OCI-LY7 (cell line): ENCODE measurements at places on chromosomes 5 and 9.

DNA sequence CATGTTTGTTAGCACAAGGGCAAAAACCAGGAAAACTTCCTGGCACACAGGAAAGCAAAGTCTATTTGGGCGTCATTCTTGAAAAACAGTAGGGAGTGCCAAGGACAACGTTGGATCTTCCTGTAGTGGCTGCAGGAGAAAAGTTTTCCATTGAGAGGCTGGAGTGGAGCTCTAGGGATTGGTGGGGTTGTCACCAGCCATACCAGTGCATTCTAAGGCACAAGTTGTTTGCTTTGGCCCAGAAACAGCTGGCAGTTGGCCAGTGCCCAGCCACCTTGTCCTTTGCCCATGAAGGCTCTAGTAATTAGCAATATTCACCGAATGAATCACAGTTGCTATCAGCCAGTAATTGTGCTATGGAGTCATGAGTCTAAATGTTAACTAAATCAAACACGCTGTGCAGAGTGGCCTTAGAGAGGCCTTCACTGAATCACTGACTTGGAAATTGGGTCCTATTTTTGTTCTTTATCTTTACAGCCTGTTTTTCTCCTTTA, 26.4 kb downstream of the TNFSF15 start:
- DNase-seq, result no peak

- DNase-seq, result no peak
Observed at GRCh38 chr5:140801494-140801841, 611 bp downstream of the PCDHA3 start.

DNA sequence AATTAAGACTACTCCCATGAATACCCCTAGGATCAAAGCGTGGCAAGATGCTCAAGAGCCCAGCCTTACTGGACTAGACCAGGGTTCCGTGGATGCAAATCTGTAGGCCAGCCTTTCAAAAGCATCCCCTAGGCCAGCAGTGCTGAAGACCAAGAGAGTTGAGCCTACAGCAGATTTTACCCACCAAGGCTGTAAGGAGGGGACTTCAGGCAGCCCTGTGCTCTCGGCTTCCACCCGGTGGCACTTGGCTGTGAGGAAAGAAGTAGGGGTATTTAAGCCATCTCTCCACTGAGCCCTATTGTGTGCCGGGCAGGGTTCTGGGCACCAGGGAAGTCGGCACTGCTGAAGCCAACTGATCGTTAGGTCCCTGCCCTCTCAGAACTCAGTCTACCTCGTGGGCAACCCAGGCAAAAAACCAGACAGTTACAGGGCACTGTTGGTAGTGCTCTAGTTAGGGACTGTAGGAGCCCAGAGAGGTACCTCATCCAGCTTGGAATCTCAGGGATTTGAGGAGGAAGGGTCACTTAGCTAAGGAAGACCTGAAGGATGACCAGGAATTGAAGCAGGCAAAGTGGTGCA, 25.5 kb downstream of the TCF7 start:
- DNase-seq, result no peak

DNA sequence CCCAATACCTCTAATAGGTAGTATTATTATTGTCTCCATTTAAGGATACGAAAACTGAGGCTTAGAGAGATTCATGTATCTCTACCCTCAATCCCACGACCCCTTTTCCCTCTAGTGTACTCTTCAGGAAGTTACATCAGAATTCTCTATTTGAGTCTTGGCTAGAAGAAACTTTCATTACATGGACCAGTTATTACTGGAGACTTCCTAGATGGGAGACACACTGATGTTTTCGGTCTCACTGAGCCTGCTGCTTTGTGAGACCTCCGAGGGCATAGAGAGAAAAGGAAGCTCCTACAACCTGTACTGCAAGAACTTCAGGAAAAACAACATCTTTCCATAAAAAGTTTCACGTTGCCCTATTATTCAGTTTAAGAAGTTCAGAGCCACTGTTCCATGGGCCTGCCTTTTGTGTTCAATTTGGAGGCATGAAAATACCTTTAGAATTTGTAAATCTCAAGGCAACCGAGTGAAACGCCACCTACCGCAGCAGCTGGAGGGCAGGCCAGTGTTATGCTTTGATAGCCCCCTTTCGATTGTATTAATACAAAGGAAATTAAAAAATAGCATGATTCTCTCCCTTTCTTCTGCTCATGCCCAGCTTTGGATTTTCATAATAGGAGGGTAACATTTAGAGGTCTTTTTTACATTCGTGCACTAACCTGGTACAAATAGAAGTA, 223.3 kb downstream of the EBF1 start:
- peak; percentile 81 for DNase-seq

- no peak for DNase-seq
Observed at GRCh38 chr9:13386935-13387733, 107.6 kb upstream of the MPDZ start.

DNA sequence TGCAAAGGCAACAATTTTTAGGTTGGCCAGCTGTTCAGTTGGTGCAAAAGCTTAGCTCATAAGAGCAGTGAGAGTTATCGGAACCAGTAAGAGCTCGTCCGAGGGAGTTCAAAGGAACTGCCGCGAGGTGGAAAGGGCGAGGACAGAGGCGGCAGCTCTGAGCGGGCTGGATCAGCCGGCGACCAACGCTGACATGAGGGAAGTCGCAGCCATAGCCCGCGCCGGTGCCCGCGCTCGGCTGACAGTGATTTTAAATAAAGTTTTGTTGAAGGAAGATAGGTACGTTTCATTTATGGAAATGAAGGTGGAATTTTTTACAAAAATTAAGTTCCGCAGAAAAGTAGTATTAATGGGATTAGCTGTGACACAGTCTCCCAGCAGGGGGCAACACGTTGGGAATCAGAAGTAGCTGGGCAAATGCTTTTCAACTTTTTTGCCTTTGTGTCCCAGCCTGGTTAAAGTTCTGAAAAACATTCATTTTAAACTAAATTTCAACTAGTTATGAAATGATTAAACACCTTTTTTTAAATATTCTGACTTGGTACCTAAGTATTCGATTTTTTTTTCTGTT, 43.2 kb downstream of the FBXO4 start:
- no peak for DNase-seq

GRCh38 chr5:5278201-5278814, 138.2 kb downstream of the ADAMTS16 start:
- no peak for DNase-seq

DNA sequence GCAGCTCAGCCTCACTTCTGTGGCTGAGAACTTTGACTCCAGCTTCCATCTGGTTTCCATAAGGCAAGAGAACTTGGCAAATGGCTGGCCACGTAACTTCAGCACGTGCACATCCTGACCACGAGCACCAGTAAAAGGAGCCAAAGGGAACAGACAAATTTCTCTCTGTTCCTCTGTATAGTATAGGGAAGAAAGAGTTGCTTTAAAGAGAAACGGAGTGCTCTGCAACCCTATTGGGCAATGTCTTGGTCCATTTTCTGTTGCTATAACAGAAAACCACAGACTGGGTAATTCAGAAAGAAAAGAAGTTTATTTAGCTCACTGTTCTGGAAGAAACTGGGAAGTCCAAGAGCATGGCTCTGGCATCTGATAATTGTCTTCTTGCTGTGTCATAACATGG, 558.7 kb downstream of the ACTL7B start:
- DNase-seq, result no peak

DNA sequence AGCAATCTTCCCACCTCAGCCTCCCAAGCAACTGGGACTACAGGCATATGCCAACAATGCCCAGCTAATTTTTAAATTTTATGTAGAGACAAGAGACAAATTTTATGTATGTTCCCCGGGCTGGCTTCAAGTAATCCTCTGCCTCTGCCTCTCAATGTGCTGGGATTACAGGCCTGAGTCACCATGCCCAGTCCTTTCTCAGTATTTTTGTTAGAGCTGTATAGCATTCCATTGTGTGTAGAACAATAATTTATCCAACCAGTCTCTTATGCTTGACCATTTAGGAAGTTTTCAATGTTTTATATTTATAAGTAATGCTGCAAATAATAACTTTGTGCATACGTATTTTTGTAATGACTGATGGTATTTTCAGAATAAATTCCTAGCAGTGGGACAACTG, 38.9 kb upstream of the CTXN3 start:
- DNase-seq, result no peak

- DNase-seq, result no peak
Observed at GRCh38 chr9:79809316-79809876, 237.6 kb downstream of the TLE4 start.

- peak; percentile 95 for DNase-seq
Observed at GRCh38 chr5:176994460-176995121, 12.0 kb downstream of the UIMC1 start.

GRCh38 chr9:89305868-89306267, 5.1 kb upstream of the CKS2 start:
- DNase-seq, result no peak

- no peak for DNase-seq
Observed at GRCh38 chr9:113708821-113709713, 167.0 kb upstream of the ZNF618 start.

DNA sequence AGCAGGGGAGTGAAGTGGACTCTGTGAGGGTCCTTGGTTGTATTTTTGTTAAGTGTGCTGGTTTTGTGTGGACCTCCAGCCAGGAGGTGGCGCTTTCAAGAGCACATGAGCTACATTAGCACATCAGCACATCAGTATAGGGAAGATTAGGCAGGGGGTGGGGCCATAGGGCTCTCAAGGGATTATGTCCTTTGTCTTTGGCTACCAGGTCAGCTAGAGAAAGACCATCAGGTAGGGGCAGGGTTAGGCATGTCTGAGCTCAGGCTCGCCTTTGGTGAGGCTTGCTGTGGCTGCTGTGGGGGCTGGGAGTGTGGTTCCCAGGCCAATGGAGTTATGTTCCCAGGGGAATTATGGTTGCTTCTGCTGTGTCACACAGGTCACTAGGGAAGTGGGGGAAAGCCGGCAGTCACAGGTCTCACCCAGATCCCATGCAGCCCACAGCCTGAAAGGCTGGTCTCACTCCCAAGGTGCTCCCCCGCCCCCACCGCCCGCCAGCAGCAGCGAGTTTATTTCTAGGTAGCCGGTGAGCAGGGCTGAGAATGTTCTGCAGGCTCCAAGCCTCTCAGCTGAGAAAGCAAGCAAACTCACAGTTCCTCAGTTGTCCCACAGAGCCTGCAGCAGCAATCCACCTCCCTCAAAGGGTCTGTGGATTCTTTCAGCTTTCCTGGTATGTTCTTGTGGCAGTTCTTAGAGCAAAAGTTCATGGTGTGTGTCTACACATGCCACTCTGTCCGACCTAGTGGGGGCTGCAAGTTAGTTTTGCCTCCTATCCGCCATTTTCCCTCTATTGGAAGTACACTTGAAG, 13.7 kb downstream of the OR1J1 start:
- peak; percentile 47 for DNase-seq

DNA sequence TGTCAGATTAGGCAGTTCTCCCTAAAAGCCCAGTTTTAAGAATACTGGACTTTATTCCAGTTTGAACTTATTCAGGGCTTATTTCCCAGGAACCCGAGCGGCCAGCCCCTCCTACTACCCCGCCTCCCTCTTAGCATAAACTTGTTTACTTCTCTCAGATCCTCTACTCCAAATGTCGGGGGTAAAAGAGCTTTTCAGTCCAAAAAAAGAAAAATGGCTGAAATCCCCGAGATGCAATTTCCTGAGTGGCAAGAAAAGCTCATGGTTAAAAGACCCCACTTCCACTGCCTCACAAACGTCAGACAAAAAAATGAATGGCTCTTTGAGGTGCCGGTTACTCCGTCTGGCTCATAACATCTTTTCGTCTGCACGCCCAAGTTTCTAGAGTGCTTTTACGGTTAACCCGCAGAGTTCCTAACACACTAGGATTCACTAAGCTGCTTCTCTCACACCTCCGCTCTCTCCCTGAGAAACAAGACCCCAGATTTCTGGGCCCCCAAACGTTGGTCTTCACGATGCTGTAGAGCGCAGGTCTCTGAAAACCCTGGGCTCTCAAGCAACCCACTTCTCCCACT, 402 bp downstream of the BRD8 start:
- DNase-seq, result peak; percentile 49

DNA sequence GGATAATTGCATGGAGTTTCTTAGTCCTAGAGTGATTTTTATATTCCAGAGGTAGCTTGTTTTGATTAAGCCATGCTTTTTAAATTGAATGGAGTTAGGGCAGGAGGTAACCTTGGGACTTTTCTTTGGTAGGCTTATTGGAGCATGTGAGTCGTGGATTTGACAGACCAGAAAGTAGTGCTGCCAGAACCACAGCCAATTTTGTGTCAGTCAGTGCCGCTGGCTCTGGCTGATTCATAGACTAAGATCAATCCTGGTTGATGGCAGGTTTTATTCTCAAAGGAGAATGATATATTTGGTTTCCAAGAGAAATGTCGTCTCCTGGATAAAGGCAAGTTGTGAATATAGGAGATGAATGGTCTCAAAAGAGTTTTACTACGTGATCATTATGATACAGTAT, 20.3 kb downstream of the RAI14 start:
- DNase-seq, result no peak

DNA sequence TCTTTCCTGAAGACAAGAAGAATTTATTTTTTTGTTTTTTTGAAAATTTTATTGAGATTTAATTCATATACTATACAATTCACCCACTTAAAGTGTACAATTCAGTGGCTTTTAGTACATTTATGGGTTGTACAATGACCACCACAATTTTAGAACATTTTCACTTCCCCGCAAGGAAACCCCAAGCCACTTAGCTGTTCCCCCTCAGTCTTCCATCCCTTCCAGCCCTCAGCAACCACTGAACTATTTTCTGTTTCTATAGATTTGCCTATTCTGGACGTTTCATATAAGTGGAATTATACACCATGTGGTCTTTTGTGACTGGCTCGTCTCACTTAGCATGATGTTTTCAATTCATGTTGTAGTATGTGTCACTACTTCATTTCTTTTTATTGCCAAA, 28.0 kb downstream of the DNAI1 start:
- DNase-seq, result no peak

- DNase-seq, result no peak
Observed at GRCh38 chr5:142618130-142618523, 67.8 kb downstream of the FGF1 start.

DNA sequence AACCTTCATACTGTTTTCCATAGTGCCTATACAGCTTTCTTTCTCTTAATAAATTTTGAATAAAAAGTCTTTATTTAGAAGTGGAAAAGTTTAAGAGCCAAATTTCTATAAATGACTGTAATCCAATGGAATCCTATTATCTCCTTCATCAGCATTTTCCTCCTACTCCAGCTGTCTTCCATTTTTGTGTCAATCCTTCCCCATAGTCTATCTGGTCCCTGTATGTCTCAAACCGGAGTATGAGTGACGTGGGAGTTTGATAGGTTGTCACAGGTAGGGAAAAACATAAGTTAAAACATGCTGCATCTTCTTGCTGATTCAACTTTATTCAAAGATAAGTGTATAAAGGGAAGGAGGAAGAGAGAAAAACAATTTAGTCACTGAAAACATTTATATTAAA, 70.4 kb downstream of the ADAMTS6 start:
- DNase-seq, result no peak

GRCh38 chr5:39331861-39332381, 32.4 kb downstream of the C9 start:
- no peak for DNase-seq

GRCh38 chr5:144203750-144204596, 33.3 kb downstream of the KCTD16 start:
- peak; percentile 64 for DNase-seq
